ENCODE measurements at places on chromosomes 13 and 19.

DNA sequence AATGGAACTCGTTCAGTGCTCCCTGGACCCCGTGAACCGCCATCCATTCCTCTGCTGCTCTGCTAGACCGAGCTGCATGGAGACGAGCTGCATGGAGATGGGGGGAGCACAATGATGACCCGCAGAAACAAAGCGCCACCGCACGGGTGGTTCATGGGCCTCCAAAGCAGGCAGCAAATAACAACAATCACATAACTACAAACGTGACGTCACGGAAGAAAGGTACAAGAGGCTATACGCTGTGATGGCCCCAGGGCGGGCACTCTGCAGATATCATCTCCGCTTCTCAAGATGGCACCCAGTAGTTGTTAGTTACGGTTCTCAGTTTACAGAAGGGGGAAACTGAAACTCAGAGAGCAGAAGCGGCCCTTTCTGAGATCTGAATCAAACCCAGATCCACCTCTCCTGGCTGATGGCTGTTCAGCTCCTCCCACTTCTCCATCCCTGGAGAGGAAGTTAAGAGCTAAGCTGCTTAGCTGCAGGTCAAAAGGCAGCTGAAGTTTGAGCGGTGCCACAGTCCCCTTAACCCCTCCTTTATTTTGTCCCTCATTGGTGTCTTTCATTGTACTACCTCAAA lies 1.7 kb downstream of the ATP13A1 start:
- no peak for DNase-seq

- DNase-seq = peak; percentile 56
Measured at GRCh38 chr19:2775556-2776430, 7.3 kb downstream of the SGTA start.

- DNase-seq = no peak
Measured at GRCh38 chr19:44767295-44768180, 10.2 kb upstream of the CBLC start.

DNA sequence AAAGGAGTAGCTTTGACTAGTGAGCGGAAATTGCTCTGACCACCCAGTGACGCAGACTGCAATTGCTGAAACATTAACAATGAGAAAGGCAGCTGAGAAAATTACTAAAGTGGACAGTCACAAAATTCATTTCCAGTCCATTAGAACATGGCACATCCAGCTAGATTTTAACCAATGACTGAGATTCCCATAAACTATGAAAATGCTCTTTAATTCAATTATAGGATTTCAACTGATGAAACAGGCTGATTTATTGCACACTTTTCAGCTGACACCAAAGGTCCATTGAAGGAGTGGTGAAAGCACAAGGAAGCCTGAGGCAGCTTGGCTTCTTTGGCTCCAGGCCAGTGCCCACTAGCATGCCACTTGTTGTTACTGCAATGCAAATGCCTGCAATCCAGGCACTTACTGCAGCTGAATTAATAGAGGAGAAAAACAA lies 933.4 kb downstream of the SLITRK6 start:
- no peak for DNase-seq

DNA sequence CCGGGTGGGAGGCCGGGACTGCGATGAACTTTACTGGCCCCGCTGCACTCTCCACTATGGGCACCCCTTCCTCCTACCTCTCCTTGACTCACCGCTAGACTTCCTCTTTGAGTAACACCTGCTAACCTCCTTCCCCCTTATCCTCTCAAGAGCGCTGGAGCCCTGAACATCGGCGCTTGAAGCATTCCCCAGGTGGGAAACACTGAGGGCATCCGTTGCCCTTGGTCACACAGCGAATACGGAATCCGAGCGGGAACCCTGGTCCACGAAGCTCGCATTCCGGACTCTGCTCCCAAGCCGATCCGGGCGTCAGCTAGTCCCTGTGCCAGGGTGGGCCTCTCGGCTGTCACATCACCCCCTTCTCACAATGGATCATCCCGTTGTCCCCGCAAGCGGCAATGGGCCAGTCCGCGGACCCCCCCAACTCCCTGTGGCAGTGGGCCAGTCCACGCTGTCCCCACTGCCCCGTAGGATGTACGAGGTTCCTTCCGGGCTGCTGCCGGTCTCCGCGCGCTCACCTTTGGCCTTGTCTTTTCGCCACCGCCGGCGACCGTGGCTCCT lies 4.2 kb downstream of the LIPE start:
- no peak for DNase-seq

- DNase-seq = no peak
Measured at GRCh38 chr19:46975925-46976782, 43.5 kb upstream of the NPAS1 start.

- DNase-seq = no peak
Measured at GRCh38 chr19:58450856-58451357, 515 bp upstream of the ZNF324B start.

- DNase-seq = no peak
Measured at GRCh38 chr13:97011446-97012131, 17.3 kb upstream of the OXGR1 start.

DNA sequence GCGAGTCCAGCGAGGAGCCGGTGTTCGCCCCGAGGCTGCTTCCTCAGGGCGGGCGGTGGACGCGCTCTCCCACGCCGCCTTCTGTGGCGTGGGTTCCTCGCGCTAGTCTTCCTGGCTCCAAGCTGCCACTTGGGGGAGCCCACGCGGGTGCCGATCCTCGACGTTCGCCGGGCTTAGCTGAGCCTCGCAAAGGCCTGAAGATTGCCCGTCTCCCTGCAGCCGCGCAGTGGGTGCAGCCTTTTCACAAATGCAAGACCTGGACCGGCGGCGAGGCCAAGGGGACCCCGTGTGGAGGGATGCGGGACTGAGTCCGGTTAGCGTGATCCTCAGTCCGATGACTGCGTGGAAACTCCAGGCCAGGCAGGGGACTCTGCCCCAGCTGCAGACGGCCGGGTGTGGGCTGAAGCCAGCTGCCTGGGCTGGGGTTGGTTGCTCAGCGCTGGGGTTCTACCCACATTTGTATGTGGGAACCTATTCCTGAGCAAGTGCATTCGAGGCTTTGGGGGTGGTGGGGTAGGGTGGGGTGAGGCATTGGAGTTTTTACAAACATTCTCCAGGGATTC lies 16.6 kb upstream of the LRP3 start:
- no peak for DNase-seq

DNA sequence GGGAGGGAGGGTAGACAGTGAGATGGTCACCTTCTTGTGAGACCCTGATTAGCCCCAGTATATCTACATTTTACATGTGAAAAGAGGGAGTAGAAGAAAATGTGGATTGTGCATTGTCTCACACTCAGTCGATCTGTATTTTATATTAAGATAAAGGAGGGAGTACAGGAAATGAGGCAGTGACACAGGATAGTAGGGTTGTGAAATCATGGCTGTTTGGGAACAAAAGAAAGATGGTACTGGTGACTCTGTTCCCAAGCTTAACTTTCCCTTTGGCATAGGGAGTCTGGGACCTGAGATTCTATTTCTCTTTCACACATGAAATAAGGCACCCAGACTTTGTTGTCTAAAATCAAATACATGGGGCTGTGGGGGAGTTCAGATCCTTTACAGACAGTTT lies 194.7 kb downstream of the ABCC4 start:
- DNase-seq = no peak

GRCh38 chr19:13010038-13010991 lies 15.0 kb downstream of the NFIX start:
- DNase-seq = no peak

- DNase-seq = no peak
Measured at GRCh38 chr13:99178636-99179035, 22.0 kb upstream of the UBAC2 start.

DNA sequence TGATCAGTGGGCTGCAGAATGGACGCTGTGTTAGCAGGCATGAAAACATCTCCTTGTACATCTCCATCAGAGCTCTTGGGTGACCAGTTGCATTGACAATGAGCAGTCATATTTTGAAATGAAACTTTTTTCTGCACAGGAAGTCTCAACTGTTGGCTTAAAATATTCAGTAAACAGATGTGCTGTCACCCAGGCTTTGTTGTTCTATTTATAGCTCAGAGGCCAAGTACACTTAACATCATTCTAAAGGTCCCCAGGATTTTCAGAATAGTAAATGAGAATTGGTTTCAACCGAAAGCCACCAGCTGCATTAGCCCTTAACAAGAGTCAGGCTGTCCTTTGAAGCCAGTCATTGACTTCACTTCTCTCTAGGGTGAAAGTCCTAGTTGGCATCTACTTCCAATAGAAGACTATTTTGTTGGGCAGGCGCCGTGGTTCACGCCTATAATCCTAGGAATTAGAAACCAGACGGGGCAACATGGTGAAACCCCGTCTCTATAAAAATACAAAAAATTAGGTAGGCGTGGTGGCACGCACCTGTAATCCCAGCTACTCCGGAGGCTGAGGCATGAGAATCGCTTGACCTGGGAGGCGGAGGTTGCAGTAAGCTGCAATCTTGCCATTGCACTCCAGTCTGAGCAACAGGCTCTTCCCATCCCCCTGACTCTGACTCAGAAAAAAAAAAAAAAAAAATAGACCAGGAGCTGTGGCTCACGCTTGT lies 7.9 kb upstream of the PDE4A start:
- no peak for DNase-seq

DNA sequence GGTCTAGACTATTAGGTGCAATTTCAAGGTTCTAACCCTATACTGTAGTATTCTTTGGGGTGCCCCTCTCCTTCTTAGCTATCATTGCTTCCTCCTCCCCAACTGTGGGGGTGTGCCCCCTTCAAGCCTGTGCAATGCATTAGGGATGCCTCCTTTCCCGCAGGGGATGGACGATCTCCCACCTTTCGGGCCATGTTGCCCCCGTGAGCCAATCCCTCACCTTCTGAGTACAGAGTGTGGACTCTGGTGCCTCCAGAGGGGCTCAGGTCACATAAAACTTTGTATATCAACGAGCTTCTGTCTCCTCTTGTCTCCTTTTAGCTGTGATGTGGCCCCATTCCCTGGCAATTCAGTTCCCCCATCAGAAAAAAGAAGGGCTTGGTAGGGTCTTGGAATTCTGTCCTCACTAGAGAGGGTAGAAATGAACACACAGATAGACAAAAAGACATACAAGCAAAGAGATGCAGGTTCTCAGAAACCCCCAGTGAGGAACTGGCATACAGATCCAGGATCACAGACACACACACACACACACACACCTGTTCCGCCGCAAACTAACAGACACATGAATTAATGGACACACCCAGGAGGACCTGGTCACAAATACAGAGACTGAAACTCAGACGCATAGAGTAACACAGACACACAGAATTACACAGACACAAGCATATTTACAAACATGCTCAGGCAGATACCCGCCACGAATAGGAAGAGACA lies 2.5 kb upstream of the HNRNPUL1 start:
- no peak for DNase-seq

DNA sequence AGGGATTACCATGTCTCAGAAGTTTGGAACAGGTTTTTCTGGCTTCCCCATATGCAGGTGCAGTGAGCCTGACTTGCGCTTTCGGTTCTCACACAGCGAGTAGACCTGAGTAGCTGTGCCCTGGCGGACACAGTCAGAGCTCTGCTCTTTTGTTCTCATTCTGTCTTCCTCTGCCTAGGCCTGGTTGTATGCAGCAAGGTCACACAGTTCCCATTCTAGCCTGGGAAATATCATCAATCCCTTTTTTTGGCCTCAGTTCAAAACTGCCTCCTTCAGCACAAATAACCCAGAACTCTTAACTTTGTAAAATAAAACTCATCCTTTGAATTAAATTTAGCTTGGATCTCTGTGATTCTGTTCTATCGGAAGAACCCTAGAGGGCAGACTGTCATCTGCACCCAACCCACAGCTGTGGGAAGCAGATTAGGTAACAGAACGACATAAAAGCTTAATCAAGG lies 10.2 kb downstream of the OXGR1 start:
- DNase-seq = no peak

GRCh38 chr19:50464348-50464747 lies 12.0 kb upstream of the EMC10 start:
- DNase-seq = no peak

- DNase-seq = no peak
Measured at GRCh38 chr13:38763446-38764381, 76.8 kb downstream of the FREM2 start.

GRCh38 chr19:980133-980998 lies 3.8 kb upstream of the WDR18 start:
- no peak for DNase-seq

GRCh38 chr19:50728084-50728737 lies 5.0 kb downstream of the CLEC11A start:
- DNase-seq = peak; percentile 50

DNA sequence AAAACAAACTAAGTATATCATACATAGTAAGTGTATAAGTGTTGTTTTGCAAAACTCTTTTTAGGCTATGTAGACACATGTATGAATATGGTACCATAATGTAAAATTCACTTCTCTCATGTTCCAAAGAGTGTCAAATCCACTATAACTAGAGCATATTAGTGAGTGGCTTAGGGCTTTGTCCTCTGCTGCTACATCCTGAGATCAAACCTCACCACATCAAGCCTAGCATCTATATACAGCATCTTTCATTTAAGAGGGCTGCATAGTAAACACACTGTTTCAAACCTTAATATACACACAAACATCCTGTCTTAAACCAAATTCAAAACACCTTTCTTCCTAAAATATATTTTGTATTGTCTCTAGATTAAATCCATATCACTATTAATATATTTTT lies 38.7 kb downstream of the ELF1 start:
- no peak for DNase-seq

GRCh38 chr13:113901231-113901630 lies 37.4 kb upstream of the GAS6 start:
- no peak for DNase-seq

DNA sequence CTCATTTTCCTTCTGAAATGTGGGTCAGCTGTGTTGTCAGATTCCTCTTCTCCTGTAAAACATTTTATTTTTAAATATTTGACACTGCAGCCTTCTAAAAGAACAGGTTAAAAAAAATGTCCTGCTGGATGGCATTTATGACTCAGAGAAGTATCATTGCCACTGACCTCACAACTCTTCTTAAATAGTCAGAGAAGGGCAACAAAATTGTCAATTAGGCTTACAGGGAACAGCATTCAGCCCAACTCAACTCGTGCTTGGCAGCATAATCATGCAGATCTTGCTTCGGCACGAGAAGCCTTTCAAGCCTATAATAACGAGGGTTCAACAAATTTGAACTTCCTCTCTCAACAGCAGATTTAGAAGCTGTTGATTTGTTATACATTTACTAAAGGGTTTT lies 296.7 kb upstream of the DACH1 start:
- no peak for DNase-seq

- no peak for DNase-seq
Measured at GRCh38 chr13:25252225-25252624, 35.1 kb downstream of the MTMR6 start.

Measured in stimulated activated CD8-positive, alpha-beta memory T cell treated with anti-CD3 and anti-CD28 coated beads, Interleukin-4, amount 100 ng/mL, for 4 hours (primary cell).